ENCODE measurements at places on chromosomes 16 and 17.

DNA sequence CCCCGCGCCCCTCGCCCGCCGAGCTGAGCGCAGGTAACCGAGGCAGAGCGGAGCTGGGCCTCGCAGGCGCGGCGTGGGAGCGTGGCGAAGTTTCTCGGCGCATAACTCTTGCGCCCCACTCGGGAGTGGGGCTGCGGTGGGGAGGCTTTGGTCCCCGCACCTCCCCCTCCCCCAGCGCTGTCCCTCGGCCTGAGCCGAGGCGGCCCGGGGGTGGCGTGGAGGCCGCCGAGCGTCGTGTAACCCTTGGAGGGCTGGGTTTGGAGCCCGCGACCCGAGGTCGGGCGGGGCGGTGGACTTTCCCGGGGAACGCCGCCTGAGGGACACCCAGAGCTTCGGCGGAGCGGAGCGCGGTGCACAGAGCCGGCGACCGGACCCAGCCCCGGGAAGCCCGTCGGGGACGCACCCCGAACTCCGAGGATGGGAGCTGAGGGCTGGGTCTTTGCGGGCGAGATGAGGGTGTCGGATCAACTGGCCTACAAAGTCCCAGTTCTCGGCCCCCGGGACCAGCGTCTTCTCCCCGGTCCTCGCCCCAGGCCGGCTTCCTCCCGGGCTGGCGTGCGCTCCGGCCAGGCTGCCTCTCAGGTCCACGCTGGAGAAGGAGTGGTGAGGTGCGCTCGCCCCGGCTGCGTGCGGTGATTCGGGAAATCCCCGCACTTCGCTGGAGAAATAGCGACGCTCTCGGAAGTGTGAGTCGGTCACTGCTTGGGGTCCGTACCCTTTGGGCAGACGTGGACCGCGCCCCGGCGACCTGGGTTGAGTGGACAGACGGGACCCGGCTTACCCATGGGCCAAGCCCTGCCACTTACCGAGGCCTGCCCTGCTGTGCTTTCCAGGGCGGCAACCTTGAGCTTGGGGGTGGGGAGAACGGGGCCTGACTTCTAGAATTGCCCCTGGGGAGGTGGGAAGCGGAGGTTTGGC is 168.4 kb downstream of the RAB11FIP4 start:
- no peak for DNase-seq

DNA sequence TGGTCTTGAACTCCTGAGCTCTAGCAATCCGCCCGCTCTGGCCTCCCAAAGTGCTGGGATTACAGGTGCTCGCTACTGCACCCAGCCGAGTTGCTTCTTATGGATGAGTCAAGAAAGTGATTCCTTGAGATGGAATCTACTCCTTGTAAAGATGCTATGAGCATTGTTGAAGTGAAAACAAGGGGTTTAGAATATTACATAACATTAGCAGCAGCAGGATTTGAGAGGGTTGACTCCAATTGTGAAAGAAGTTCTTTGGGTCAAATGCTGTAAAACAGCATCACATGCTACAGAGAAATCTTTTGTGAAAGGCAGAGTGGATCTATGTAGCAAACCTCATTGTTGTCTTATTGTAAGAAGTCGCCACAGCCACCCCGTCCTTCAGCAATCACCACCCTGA is 72.7 kb downstream of the NT5M start:
- DNase-seq, result no peak

DNA sequence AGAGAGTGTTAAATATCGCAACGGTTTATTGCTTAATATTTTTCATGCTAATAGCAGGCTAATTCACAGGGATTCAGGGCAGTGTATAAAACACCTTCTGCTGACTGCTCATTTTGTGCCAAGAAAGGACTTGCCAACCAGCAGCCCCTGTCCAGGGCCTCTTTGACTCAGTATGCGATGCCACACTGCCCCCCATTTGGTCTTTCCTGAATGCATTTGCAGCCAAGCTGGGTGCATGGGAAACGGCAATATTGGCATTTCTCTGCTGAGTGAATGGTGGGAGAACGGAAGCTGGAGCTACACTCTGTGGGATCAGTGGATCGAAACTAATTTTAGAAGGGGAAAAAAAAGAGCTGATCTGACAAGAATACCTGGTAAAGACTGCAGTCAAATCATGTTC is 152.9 kb upstream of the C16orf82 start:
- no peak for DNase-seq

DNA sequence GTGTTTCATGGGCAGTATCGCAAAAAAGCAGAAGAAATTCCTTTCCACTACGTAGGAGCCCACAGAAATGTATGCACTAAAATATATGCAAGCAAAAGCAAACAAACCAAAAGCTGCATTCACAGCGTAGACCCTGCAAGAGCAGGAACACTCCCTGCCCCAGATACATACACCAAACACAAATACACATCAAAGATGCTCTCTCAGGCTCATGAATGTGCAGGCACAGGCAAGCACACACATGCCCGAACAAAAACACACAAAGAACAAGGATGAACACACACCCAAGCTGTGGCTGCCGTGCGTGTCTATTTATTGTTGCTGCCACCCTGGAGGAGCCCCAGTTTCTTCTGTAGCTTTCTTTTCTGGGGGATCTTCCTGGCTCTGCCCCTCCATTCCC is 1.7 kb downstream of the NUPR1 start:
- no peak for DNase-seq

GRCh38 chr17:40331743-40332641 is 23.0 kb downstream of the RARA start:
- peak; percentile 90 for DNase-seq

DNA sequence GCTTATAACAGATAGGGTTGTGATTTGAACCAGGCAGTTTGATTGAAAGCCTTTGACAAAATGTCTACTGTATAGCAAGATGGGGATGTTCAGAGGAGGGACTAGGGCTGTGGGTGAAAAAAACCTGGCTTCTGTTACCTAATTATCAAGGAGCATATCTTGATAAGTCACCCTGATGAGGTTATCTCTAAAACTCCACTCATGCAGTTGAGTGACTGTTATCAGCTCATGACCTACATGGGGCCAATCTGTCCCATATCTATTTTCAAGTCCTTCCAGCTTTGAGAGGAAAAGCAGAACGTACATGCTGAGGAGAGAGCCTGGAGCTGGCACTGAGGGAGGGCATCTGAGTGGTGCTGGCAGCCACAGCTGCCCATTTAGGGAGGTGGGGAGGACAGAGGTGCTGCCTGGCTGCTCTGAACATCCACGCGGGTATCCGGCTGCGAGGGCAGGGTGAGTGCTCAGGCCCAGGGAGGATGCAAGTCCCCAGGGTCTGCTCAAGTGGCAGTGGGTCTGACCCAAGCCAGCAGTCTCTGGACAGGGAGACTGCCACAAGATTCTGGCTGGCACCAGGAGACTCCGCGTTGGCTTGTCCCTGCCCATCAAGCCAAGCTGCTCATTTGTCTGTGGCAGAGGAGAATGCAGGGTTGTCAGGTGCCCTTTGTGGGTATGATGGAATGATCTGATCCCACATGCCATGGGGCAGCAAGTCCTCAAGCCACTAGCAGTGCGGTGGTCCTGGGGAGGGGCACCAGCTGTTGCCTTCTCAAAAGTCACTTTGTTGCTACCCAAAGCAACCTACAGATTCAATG is 29.2 kb downstream of the ATPAF2 start:
- DNase-seq, result no peak

DNA sequence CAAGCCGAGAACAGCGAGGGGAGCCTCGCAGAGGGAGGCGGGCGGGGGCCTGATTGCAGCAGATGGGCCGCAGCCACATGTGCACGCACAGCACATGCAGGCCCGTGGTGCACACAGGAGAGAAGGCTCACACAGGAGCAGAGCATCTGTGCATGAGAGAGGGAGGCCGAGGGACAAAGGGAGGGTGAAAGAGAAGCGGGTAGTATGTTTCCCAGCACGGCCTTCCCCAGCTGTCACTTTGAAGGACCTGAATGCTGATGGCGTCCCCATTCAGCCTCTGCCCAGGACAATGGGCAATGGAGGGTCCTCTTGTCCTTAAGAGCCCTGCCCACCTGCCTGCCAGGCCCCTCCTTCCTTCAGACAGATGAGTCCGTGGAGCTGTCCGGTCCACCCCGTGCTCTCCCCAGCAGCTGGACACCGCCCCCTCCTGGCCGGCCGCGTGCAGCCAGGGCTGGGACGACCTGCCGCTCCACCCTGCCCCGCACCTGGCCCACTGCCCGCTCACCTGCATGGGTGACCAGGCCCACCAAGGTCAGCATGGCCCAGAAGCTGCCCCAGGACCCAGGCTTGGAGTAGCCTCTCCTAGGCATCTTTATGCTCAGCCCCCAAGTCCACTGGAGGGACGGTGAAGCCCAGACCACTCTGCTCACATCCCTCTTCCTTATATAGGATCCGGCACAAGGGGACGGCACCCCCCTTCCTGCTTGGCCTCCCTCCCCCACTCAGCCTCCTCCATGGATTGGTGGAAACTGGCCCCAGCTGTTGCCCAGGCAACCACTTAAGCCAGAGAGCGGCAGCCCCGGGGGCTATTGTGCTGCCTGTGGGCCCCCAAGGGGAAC is at the start of gene BTBD17:
BTBD17 (minus strand) TSS at position 639 of the 839 bp plus-strand sequence; CDS start at position 590, 49 bp downstream.
- DNase-seq, result no peak

GRCh38 chr16:83781-84615 is 6.0 kb downstream of the MPG start:
- no peak for DNase-seq

GRCh38 chr17:64091571-64091970 is 38.4 kb downstream of the ERN1 start:
- no peak for DNase-seq

DNA sequence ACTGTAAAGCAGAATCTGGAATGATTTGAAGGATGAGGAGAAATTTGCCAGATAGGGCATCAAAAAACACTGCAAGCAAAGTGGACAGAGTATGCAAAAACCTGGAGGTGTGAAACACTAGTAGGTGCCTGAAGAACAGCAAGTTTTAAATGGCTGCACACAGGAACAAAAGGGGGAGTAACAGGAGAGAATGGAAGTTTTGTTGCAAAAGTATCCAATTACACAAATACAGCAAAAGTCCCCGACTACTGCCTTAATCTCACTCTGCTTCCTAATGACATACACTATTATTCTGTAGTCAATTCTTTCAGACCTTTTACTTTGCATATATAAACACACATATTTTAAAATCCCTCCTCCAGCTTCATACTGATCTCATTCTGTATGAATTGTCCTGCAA is 1.5 kb downstream of the HEATR6 start:
- DNase-seq, result no peak
